ENCODE measurements at places on chromosomes 7 and 10. TPM values are rescaled to one million over a fixed set of nuclear protein-coding genes. Genes with fewer than 3 reads are reported as not detected.

The ARMC3 gene
- total RNA-seq, result 7.8 TPM

The GPR26 gene
- 12.0 TPM for total RNA-seq

The CYREN gene
- total RNA-seq, result 16.2 TPM

The SERPINE1 gene
- 0.27 TPM for total RNA-seq

The OR6V1 gene
- not detected for total RNA-seq

The FZD1 gene
- 14.8 TPM for total RNA-seq

The CTTNBP2 gene
- 63.5 TPM for total RNA-seq

The TRPV5 gene
- total RNA-seq, result 0.36 TPM
